ENCODE measurements at places on chromosomes 11 and 22.
A peak's percentile ranks its signal among the peaks of the same experiment; 100 is the strongest.

DNA sequence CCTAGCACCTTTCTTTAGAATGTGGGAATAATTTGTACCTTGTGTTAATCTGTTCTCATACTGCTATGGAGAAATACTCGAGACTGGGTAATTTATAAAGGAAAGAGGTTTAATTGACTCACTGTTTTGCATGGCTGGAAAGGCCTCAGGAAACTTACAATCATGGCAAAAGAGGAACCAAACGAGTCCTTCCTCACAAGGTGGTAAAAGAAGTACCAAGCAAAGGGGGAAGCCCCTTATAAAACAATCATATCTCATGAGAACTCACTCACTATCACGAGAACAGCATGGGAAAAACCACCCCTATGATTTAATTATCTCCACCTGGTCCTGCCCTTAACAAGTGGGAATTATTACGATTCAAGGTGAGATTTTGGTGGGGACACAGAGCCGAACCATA is 127.1 kb upstream of the ANO3 start:
- DNase-seq = no peak

DNA sequence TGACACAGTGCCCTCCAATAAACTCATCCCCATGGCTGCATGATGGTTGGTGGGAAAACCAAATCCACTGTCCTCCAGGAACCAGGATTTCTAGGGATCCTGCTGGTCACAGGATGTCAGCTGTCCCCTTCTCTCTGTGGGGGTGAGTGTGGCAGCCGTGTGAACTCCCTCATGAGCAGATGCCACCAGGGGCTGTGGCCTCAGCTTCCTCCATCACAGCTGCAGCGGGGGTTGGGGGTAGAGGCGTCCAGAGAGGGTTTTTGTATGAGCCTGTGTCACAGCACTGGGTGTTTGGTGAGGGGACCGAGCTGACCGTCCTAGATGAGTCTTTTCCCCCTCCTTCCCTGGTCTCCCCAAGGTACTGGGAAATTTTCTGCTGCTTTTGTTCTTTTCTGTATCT is 26.4 kb downstream of the IGLL5 start:
- no peak for DNase-seq

- DNase-seq = no peak
Observed at GRCh38 chr22:42443240-42444076, 11.3 kb upstream of the NFAM1 start.

DNA sequence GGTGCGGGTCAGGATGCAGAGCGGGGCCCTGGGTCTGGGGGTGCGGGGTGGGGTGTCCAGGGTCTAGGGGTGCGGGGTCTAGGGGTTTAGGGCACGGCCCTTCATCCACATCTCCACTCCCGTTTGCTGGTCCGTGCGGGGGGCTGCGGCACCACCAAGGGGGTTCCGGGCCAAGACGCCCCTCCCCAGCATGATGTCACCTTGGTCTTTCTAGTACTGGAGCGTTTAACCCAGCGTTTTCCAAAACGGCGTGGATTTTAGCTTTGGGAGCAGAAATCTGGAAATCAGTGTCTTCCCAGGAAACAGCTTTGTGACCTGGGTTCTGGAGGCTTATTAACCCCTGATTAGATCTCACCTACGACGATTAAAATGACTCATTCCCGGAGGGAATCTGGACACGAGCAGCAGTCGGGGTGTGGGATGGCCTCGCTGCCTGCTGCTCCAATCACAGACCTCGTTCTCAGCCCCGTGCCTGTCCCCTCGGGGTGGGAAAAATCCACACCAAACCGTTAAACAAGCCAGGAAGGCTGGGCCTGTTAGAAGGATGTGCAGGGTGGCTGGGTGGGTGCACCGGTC is 759 bp downstream of the AP2A2 start:
- no peak for DNase-seq

- peak; percentile 75 for DNase-seq
Observed at GRCh38 chr22:35568751-35569739, 28.4 kb downstream of the RASD2 start.

DNA sequence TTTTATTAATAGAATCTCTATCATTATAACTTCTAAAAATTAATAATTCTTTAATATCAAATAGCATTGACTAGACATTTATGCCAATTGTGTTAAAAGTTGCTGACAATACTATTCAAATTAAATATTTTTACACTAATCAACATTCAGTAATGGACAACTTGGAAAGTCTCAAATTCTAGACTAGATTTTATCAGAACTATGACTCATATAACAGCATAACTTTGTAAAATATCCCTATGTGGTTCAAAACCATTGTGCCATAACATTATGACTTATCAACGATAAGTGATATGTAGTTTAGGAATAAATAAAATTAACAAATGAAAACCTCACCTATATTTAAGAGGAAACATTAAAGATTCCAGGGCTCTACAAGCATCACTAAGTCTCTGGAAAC is 291.8 kb downstream of the SBF2 start:
- no peak for DNase-seq

GRCh38 chr11:118200497-118200896 is 24.1 kb upstream of the SCN2B start:
- no peak for DNase-seq

DNA sequence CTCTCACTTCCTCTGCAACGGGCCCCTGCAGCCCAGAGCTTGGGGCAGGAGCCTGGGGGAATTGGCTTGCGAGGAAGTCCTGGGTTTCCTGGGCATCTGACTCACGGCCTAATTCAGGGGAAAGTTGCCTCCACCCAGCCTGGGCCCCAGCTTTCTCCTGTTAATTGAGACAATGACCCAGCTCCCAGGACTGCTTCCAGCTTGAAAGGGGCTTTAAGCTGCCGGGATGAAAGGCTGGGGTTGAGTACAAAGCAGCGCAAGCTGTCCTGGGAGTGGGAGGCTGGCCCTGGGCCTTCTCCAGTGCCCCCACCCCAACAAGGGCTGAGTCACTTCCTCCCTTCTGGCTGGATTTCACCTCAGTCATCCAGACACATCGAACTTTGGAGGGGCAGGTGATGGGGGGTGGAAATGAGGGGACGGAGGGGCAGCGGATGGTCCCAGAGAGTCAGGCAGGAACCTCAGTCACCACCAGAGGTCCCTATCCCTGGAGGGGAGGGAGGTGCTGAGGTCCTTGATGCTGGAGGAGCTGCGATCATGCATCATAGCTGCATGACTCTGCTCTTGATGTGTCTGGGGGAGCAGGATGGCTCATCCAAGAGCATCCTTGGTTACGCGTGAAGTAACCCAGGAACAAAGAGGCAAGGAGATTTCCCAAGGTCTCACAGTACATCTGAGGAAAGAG is 30.1 kb upstream of the OAF start:
- no peak for DNase-seq

GRCh38 chr11:11669233-11669846 is 47.5 kb upstream of the GALNT18 start:
- DNase-seq = no peak

DNA sequence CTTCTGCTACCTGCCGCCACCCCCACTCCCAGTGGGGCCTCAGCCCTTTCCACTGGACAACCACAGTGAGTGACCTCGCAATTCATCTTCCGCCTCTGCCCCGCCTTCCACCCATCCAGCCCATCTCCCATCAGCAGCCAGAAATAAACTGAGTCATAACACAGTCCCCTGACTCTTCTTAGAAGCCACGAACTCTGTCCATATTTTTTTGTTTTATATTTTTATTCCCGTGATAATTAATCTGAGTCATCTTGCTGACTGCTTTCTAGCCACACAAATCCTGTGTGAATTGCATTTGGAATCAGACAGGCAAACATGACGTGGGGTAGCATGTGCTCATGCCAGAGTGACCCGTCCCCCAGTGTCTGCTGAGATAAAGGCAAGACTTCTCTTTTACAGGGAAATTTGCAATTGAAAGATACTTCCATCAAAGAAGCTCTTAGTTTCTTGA is 7.0 kb downstream of the FADD start:
- peak; percentile 36 for DNase-seq

DNA sequence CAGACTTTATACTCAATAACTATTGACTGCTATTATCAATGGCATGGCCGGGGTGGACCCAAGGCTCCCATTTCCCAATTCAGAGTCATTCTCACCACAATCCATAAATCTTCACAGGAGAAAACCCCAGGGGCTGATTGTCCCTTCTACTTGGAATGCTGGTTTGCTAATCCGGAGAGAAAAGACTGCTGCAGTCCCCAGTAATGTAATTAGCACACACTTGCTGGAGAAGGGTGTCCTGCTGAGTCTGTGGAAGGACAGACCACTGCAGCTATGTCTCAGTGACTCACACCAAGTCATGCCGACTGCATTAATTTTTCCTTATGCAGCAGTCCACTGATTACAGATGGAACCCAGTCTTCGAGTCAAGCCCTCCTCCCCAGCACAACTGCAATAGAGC is 5.9 kb upstream of the ETS1 start:
- DNase-seq = peak; percentile 58

DNA sequence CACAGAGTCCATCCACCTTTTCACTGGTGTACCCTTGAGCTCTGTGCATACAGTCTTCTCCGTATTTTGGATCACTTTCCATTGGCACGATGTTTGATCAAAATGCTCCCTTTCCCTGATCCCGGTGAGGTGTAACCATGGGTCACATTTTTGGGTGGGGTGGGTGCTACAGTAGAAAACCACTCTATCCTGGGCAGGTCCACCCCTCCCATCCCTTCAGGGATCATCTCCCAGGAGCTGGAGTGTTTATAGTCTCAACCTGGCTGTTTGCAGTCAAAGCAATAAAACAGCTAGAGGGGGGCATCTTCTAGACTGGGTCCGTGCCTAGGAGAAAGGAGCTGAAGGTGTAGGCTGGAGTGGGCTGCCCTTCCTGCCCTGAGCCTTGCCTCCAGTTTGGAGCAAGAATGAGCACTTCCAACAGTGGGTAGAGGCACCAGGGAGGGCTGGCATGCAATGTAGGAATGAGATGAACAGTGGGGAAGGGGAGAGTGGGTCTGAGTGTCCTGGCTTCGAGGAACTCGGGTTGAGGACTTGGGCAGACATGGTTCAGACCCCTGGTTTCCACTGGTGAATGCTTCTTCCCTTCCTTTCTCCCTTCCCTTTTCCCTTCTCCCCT is 38.8 kb downstream of the RNF141 start:
- DNase-seq = no peak

- no peak for DNase-seq
Observed at GRCh38 chr11:47550288-47551047, 2.5 kb downstream of the CELF1 start.

- DNase-seq = no peak
Observed at GRCh38 chr11:12293486-12293885, 83.9 kb upstream of the PARVA start.

- DNase-seq = no peak
Observed at GRCh38 chr22:42630901-42631602, 9.3 kb downstream of the ATP5MGL start.

GRCh38 chr11:13145461-13145860 is 132.1 kb upstream of the BMAL1 start:
- DNase-seq = no peak

- no peak for DNase-seq
Observed at GRCh38 chr11:92735039-92735438, 234.4 kb upstream of the MTNR1B start.

GRCh38 chr11:126231725-126232459 is 20.3 kb downstream of the FAM118B start:
- no peak for DNase-seq

- no peak for DNase-seq
Observed at GRCh38 chr11:130402570-130402969, 25.8 kb downstream of the ADAMTS8 start.

DNA sequence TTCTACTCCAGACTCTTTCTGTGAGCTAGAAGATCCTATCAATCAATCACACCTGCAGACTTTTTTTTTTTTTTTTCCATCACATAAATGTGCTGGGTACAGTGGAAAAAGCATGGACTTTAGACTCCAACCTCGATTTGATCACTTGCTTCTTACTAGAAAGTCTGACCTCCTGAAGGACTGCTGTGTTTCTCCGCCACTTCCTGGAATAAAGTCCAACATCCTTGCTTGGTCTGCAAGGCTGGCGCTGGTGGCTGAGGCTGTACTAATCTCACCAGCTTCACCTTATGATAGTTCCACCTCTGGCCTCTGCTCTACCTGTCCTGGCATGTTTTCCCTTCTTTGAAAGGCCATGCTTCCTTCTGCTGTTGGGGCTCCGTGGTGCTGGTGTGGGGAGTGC is 60.9 kb upstream of the SESN3 start:
- no peak for DNase-seq

DNA sequence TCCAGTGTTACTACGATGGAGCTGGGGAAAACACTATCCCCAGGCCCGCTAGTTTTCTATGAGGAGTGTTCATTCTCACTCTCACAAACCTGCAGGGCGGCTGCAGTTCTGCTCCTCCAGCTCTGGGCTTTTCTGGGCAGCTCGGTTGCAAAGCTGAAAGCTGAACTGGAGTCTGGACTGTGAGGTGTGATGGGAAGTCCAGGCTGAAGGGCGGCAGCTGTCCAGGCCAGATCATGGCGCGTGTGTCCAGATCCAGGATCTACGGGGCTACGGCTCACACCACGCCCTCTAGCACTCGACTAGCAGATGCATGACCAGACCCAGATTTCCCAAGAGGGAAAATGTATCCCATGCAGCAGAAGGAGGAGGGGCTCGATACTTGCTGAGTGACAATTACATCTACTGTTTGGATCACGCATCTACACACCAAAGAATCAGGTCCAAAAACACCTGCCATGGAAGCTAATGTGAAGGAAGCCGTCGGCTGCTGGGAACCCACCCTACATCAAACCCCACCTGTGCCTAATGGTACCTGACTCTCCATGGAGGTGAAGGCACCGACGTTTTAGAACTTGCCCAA is 555.0 kb downstream of the BRD1 start:
- no peak for DNase-seq

GRCh38 chr11:116651098-116651736 is 121.6 kb downstream of the BUD13 start:
- DNase-seq = no peak

DNA sequence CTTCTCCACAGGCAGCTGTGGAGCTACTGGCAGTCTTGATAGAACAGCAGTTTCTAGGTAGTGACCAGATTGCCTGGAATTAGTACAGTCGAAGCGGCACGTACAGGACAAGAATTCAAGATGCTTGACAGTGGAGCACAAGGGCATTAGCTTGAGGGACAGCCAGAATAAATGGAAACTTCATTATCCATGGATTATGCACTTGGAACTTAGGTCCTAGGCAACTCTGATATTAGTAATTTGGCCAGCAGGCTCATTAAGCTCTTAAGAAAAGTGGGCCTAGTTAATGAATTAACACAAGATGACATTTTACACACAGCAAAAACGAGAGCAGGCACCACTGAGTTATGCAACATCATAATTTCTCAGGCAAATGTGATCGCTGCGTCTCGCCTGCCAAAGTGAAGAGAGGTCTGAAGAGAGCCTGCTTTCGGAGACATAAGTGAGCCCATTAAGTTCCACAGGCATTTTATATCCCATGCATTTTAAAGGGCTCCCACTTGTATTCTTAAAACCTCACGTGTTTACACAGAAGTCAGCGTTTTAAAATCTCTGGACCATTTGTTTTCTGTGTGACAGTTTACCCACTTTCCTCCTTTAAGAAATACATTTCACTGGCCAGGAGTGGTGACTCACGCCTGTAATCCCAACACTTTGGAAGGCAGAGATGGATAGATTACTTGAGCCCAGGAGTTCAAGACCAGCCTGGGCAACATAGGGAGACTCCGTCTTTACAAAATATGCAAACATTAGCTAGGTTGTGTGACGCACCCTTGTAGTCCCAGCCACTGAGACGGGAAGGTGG is 66.2 kb downstream of the COMMD9 start:
- peak; percentile 11 for DNase-seq

- DNase-seq = peak; percentile 27
Observed at GRCh38 chr11:122917311-122917710, 34.8 kb downstream of the JHY start.

Data from GM04504 (cell line).